Epithelial cell of prostate (primary cell): ENCODE measurements at places on chromosomes 12 and 14.

DNA sequence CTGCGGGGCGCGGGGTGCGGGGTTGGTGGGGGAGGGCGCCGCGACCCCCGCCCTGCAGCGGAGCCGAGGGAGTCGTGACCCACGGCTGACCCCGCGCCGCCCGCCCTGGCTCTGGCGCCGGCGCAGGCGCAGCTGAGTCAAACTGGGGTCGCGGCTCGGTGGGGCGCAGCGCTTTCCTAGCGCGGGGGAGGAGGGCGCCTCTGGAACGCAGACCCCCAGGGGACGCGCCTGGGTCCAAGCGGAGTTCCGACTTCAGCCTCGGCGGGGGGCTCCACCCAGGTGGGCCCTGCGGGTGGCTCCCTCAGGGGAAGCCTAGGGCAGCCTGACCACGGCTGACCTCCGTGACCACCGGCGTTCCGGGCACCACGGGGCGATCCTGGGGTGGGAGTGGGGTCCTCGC, 467 bp upstream of the ANHX start:
- DNase-seq: no peak

DNA sequence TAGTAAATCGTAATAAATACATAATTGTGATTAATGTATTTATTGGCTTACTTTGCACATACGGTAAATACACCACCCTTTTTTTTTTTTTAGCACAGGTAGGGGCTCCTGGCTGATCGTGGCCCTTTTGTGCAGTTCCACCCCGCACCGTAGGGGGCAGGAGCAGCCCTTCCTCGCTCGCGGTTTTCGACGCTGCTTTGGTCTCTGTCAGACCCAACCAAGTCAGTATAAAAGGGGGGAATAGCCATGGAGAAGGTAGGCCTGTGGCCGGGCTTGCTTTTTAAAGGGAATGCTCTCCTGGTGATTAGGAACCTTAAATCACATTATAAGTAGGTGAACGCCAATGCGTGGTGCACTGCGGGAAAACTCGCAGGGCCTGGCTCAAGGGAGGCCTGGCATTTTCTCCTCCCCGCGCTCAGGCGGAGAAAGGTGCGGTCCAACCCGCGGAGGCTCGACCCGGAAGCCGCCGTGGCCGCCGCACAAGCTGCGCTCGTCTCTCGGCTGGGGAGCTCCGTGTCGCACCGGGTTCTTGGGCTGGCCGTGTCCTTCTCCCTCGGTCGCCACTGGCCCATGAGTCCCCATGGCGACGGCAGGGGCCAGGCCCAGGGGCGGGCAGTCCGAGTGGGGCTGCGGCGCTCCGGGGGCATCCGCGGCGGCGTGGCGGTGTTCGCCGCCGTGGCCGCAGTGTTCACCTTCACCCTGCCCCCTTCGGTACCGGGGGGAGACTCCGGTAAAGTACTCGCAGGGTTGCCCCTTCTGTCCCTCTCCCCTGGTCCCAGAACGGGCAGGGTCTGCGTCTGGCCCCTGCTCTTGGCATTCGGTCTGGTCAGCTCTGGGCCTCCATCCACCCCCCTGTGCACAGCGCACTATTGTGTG, at the start of gene TMEM260:
Gene TMEM260 (plus strand): TSS at position 454 of the 876 bp plus-strand sequence. CDS start 117 bp downstream, at position 571.
- peak; percentile 40 for DNase-seq

DNA sequence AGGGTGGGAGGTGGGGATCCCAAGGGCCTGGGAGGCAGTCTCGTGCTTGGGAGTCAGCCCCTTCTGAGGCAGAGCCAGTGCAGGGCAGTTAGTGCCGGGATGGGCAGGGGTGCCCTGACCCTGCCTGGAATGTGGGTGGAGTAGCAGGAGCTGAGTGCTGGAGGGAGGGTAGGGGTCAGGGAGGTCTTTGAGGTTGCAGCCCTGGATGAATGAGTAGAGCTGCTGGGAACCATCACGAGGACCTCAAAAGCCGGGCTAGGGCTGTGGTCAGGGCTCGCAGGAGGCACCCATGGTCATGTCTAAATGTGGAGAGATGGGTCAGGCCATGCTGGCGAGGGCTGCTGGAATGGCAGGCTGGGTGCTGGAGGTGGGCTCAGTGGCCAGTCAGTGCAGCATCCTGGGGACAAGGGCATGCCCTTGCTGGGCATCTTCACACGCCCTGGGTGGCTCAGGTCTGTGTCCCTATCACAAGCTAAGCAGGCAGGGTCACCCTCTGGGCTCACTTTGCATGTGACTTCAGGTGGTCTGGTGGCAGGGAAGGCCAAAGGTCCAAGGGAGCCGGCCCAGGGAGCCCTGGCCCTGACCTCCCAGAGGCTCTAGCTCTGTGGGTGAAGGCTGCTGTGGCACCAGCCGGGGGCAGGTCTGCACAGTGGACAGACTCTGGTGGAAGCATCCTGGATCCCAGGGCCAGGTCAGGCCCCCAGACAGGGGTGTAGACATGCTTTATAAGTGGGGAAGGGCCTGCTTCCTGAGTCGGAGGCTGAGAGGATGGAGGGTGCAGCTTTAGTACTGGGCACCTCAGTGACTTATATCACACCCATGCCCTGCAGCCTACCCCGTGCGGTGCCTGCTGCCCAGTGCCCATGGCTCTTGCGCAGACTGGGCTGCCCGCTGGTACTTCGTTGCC, 24.5 kb downstream of the PAPLN start:
- DNase-seq: no peak

- peak; percentile 52 for DNase-seq
Measured at GRCh38 chr12:52285172-52285745, 6.1 kb downstream of the KRT81 start.

DNA sequence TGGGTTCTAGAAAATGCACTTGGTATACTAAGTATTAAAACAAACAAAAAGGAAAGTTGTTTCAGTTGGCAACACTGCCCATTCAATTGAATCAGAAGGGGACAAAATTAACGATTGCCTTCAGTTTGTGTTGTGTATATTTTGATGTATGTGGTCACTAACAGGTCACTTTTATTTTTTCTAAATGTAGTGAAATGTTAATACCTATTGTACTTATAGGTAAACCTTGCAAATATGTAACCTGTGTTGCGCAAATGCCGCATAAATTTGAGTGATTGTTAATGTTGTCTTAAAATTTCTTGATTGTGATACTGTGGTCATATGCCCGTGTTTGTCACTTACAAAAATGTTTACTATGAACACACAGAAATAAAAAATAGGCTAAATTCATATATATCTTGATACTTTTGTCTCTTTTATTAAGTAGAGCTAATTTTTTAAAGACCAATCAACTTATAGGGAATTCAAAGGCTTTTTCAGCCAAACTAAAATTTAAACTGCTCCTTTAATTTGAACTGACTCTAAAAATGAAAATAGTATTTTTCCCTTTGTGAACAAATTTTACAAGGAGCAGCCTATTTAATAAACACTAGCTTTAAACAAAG, 2.8 kb downstream of the FOXG1 start:
- DNase-seq: no peak

GRCh38 chr12:92784356-92784755, 81.6 kb downstream of the PLEKHG7 start:
- no peak for DNase-seq

DNA sequence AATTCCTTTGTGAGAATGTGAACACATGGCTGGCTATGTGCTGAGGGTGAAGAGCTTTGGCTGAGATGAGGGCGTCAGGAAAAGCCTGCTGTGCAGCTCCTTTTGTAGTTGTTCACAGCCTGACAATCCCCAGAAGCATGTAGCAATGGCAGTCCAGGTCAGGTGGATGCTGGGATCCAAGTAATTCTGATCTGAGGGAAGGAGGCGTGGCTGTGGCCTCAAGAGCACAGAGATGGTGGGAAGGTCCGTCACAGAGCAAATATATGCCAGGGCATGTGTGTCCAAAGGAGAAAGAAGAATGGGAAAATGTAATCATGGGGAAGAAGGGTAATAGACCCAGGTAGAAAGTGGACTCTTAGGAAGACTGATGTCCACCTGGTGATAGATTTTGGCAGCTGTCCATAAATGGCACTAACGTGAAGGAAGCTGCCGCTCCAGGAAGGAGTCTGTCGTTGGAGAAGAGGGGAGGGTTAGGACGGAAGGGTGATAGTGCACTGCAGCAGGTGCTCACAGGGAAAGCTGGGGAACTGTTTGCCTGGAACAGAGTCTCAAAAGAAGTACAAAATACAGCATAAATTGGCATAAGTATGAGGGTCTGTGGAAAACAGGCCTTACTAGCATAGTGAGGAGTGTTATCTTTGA, 13.8 kb downstream of the MGST1 start:
- DNase-seq: no peak

DNA sequence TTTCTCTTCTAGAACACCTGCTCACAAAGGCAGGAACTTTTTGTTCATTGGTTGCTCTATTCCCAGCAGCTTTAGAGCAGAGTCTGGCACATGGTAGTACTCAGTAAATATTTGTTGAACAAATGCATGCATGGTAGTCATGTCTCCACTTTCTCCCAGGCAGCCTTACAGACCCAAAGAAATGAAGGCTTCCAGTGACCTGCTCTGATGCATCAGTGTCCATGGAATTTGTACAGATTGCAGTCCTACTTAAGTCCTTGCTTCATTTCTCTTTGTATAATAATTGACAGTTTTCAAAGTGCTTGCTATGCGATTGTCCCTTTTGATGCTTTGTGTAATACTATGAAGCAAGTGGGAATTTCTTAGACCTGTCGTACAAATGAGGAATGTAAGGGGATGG, 119.6 kb downstream of the DERA start:
- DNase-seq: no peak

- DNase-seq: no peak
Measured at GRCh38 chr14:85471156-85471555, 58.8 kb upstream of the FLRT2 start.

DNA sequence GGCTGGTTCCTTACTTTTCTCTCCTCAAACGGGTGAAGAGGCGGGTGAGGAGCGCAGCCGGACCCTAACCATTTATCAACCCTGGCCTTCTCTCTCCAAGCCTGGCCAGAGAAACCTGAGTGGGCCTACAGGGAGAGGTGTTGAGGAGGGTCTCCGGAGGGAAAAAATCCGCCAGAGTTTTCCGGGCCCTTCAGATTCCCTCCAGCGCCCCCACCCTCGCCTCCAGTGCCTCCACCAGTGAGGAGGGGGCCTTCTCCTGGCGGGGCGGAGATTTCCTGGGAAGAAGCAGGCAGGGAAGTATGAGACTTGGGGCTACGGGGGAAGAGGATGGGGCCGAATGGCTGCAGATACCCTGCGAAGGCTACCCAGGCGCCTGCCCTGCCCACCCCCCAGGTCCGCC, 1.4 kb upstream of the HOXC5 start:
- DNase-seq: no peak
